ENCODE measurements at places on chromosomes 11 and 22.
A peak's percentile ranks its signal among the peaks of the same experiment; 100 is the strongest.

DNA sequence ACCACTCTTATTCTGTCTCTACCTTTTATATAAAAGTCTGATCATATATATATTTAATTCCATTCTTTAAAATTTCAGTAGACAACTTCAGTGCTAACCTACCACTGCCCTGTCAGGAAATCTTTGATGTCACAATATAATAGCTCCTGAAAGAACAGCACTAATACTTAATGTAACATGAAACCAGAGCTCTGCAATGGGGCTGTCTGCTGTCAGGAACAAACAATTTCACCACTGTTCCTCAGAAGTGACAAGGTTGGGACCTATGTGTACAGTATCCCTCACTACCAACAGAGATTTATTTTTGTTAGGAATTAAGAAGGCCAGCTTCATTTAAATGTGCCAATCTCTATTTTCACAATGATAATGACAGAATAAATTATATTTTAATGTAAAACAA, 165.5 kb upstream of the C11orf58 start:
- DNase-seq: no peak

DNA sequence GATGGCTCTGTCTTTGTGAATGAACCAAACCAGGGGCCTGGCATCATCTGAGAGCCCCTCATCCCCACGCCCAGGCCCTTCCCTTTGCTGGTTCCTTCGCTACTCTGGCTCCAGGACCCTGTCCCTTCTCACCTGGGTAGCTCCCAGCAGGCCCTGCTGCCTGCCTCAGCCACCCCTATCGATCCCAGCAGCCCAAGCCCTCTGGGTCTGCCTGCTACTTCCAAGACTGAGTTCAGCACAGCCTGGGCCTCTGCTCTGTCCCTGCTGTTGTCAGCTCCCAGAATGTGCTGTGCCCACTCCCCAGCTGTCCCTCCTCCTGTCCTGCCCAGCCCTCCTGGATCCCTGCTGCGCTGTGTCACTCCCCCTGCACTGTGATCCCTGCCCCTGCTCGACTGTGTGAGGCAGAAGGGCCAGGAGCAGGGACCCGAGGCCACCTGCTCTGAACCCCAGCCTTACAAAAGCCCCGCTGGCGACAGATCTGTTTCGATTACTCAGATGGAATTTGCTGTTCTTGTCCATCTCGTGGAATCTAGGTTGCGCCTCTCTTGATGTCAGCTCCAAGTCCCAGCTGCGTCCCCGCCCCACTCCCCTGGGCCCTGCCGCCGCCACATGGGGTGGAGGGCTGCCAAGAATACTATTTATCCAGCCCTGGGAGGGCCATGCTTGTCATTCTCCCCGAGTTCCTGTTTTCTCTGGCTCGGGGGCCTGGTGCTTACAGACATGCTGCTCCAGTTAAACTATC, 13.0 kb downstream of the MRPL21 start:
- peak; percentile 87 for DNase-seq

DNA sequence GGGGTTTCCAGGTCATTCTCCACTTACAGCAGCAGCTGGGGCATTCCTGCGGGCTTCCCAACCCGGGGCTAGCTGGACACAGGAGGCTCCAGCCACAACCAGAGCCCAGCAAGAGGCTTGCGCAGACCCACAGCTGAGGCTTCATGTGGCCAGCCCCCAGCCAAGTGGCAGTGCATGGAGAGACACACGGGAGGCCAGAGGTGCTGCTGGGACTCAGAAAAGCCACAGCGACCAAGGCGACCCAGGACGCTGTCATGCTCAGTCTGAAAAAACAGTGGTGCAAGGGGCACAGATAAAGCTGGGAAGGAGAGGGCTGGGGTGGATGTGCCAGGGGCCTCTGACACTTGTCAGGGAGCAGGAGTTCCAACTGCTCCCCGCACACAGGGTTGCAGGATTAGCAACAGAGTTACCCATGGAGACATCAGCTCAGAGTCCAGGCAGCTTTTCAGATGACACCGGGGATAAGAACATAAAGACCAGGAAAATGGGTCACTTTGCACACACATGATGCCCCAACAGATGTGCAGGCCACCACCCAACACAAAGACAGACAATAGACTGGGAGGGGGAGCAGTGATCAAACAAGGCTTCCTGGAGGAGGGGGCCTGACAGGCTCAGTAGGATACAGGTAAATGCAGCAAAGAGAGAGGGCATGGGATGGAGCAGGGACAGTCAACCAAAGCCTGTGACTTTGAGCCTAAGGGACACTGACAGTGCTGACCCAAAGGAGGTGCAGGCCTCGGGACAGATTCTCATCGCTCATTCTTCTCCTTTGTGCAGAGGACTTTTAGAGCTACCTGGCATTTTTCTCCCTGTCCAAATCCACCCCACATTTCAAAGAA, 6.9 kb upstream of the NEAT1 start:
- no peak for DNase-seq

DNA sequence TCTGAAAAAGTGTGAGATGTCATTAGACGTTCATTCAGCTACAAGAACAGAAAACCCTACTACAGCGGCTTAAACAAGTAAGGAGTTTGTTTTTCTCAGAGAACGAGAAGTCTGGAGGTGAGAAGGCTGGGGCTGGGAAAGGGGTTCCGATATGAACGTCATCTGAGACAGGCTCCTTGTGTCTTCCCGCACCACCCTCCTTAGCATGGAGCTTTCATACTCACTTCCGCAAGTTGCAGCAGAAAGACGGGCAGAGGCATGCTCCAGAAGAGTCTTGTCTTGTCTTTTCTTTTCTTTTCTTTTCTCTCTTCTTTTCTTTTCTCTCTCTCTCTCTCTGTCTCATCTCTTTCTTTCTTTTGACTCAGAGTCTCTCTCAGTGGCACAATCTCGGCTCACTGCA, 3.6 kb downstream of the TMEM45B start:
- no peak for DNase-seq

- DNase-seq: no peak
These were observed at the start of gene PLEKHB1 for GRCh38 chr11:73645972-73646631. PLEKHB1 (plus strand) TSS chr11:73646581; CDS start chr11:73646609, 28 bp downstream.

GRCh38 chr22:49021131-49021925, 806.3 kb downstream of the BRD1 start:
- no peak for DNase-seq

Measured in dermis blood vessel endothelial cell (primary cell).